ENCODE measurements at places on chromosomes 4 and X. TPM values are rescaled to one million over a fixed set of nuclear protein-coding genes. Genes with fewer than 3 reads are reported as not detected.

PAGE1 gene
- not detected for polyA plus RNA-seq

- DNase-seq, result no peak
These were observed 282.8 kb downstream of the PPP1R2C start for GRCh38 chrX:42495139-42495538.

PWWP3B gene
- polyA plus RNA-seq, result 18.1 TPM

ARAP2 gene
- 13.6 TPM for polyA plus RNA-seq

DNA sequence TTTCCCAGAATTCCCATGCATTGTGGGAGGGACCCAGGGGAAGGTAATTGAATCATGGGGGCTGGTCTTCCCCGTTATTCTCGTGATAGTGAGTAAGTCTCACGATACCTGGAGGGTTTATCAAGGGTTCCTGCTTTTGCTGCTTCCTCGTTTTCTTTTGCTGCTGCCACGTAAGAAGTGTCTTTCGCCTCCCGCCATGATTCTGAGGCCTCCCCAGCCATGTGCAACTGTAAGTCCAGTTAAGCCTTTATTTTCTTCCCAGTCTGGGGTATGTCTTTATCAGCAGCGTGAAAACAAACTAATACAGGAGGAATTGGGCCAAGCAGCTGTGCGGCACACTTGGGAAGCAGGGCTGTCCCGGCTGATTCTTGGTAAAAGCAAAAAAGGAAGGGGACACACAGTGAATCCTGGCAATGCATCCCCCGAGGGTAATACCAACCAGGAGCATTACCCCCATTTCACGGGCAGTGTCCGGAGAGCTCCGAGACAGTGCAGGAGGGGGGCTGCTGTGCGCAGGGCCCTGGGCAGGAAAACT, 185.7 kb downstream of the AFAP1 start:
- DNase-seq, result no peak

GRCh38 chr4:116847616-116848015, 237.8 kb downstream of the TRAM1L1 start:
- no peak for DNase-seq

Data from large intestine (tissue), 12 donors.